ENCODE measurements at places on chromosomes 7 and 10.

- DNase-seq, result no peak
These were observed 719.2 kb upstream of the MBL2 start for GRCh38 chr10:53491774-53492173.

GRCh38 chr7:155261031-155261985 lies 36.4 kb upstream of the INSIG1 start:
- no peak for DNase-seq

- no peak for DNase-seq
These were observed 24.1 kb downstream of the GPAM start for GRCh38 chr10:112159469-112159868.

- no peak for DNase-seq
These were observed 143.8 kb downstream of the GRK5 start for GRCh38 chr10:119351189-119351588.

DNA sequence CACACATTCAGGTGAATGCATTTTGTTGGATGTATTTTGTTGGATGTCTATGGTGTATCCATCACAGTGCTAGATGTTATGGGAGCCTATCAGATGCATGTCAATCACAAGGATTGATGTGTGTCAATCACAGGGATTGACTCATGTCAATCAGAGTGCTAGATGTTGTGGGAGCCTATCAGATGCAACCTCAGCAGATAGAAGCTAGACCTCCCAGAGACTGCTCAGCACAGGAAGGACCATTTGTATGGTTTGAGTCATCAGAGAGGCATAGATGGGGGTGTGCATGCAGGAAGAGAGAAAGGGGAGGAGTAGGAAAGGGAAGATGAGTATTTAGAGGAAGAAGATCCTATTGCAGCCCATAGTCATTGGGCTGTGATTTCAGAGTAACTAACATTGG lies 48.3 kb upstream of the PITRM1 start:
- DNase-seq, result no peak

GRCh38 chr7:90931986-90932916 lies 332.0 kb upstream of the FZD1 start:
- DNase-seq, result no peak

DNA sequence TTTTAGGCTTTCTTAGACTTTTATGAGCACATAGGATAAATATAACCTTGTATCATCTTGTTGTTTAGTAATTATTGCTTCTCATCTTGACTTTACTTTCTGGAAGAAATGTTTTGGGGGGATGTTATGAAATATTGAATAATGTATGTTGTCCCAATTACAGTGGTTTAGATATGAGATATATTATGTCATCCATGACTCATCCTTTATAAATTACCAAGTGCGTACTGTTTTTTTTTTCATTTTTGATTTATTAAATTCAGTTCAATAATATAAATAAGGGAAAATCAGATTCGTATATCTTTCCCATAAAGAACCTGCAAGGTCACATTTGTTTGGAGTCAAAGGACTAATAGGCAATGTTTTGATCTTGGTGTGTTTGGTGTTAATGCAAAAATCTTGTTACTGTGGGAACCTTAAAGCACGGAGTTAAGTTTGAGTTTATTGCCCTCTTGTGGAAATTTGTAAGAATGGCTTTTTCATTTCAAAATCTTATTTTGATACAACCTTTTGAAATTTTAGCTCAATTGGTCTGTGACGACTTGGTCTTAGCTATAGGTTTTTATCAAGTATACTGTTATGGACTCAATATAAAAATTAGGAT lies 108.6 kb downstream of the SRI start:
- no peak for DNase-seq

GRCh38 chr7:96212474-96212873 lies 109.4 kb downstream of the SLC25A13 start:
- no peak for DNase-seq

- DNase-seq, result no peak
These were observed 324 bp downstream of the TWNK start for GRCh38 chr10:100987685-100988049.

DNA sequence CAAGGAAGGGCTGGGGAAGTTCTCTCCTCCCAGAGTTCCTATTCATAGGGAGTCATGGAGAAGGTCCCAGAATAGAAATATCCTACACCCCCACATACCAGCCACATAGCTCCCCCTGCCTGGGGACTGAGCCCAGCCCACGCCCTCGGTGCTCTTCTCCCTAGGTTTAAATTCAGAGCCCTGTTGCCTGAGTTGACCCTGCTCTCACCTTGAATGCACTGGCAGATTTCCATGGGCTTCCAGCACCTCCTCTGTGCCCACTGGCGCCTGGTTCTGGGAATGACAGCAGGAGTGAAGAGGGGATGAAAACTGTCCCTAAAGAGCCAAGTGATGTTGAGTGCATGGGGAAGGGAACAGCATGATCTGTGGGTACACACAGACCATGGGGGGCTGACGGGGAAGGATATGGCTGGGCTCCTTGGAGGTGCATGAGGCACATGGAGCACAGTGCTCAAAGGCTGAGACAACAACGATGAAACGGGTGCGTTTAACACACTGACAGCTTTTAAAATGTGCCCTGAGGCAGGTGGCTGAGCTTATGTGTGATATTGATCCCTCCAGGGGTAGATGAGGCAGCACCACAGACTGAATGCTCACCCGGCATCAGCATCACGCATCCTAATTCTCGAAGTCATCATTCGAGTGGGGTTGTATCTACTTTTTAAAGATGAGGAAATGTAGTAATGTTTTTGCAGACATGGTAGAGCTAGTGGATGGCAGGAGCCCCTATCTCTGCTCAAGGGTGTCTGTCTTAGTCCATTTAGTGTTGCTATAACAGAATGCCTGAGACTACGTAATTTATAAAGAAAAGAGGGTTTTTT lies 53.7 kb upstream of the IGFBP3 start:
- DNase-seq, result no peak

DNA sequence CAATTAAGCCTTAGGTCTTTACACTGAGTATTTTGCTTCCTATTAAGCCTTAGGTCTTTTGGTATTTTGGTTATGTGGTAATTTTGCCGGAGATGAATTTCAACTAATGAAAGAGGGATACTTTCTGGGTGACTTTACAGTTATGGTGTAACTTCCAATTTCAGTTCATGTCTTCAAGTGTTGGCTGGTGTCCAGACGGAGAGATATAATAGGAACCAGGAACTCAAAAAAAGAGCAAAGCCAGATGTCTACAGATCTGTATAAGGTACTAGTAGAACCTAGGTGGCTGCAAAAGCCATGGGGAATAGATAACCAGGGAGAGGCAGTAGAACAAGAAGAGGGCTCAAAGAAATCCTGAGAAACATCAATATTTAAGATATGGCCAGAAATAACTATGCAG lies 12.3 kb downstream of the ERCC6 start:
- no peak for DNase-seq

DNA sequence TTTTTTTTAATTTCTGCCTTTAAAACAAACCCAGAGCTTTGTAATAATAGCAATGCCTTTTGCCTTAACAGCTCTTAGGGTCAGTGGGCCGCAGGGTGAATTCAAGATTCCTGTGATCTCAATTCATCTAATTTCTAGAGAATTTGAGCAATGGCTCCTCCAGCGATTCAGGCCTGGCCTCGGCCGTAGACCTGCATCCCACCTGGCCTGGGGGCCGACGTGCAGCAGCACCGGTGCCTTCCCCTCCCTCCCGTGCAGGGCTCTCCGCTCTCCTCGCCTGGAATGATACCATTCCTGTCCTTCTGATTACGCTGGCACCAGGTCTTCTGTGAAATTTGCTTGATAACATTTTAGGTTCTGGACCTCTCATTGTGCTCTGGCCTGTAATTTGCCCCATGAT lies 172.5 kb downstream of the ADARB2 start:
- no peak for DNase-seq

DNA sequence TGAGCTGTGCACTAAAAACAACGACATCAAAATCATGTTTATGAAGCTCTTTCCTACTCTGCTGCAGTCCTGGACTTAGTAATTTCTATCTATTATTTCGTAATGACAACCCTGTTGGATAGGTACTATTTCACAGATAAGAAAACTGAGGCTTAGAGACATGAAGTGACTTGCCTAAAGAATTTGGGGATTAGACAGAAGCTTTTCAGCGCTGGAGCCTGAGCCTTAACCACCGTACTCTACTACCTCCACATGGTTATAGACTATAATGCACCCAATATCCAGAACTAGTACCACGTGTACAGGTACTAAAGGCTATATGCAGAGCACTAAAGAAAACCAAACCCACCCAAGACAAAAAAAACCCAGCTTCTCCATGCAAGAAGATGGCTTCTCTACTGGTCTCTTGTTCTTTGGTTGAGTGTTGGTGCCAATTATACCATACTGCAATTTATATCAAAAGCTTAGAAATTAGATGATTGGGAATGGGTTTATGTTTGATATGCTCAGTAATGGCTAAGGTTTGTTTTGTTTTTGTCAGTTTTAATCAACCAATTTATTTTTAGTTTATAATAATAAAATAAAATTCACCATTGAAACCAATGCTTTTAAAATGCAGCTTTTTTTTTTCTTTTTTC lies 6.5 kb upstream of the SNX10 start:
- no peak for DNase-seq

DNA sequence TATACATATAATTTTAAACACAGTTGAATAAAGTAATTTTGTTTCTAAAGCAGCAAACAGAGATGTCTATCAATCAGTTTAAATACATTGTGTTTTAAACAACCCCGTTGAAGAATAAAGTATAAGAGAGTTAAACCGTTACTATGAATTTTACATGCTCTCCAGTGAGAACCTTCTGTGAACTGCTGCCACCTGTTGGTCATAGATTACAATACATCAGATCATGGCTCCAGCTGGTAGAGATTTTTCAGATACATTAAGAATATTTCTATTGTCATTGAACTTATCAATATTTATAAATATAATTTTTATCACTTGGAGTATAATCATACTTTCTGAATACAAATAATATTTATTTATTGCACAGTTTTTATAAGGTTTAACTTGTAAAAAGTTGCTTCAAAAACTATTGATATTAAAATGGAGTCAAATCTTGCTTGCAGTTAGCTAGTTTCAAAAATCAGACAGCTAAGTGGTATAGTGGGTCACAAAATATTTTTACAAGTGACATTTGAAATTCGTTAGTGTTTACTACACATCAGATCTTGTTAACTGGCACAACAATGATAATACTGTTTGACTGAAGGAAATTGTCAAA lies 561.2 kb upstream of the PHF14 start:
- DNase-seq, result no peak

DNA sequence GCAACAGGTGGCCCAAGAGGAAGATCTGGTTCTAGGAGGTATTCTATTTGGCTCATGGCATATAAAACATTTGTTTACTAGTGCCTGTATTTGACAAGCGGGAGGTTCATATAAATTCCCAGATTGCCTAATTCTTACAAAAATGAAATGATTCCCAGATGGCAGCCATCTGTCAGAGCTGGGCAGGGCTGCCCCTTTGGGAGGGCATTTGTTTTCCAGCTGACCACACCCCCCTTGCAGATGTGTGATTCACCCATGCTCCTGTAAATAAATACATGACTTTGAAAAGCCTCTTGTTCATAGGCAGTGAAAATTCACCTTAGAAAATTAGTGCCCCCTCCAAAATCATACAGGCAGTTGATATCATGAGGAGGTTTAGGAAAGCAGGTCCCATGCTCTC lies 8.6 kb downstream of the VWC2 start:
- no peak for DNase-seq

DNA sequence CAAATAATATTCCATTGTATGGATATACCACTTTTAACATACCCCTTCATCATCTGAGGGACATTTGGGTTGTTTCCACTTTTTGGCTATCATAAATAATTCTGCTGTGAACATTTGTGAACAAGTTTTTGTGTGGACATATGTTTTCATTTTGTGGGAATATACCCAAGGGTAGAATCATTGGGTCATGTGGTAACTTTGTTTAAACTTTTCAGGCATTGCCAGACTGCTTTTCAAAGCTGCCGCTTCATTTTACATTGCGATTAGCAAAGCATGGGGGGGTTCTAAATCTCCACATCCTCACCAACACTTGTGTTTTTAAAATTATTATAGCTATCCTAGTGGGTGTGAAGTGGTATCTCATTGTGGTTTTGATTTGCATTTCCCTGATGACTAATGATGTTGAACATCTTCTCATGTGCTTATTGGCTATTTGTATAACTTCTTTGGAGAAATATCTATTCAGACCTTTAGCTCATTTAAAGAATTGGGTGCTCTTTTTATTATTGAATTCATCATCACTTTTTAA lies 8.4 kb upstream of the HHEX start:
- no peak for DNase-seq

DNA sequence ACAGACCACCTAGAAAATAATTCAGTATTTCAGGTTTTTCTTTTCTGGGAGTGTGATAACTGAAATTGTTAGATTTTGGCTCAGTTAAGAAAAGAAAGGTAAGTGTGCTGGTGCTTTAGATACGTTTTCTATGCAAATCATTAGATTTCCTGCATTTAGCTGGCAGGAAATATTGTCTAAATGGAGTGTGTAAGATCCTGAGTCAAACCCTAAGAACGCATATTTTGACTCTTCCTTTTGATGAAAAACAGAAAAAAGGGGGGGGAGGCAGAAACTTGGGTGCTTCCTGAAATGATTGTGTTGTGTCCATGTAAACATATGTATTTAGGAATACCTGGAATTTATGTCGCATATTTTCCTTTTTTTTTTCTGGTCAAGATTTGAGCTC lies 1.2 kb downstream of the GRK5 start:
- no peak for DNase-seq
